B cell (primary cell): ENCODE measurements at places on chromosomes 7 and 10. TPM values are rescaled to one million over a fixed set of nuclear protein-coding genes. Genes with fewer than 3 reads are reported as not detected.

The PHYHIPL gene
- total RNA-seq = not detected in 2 replicates

DNA sequence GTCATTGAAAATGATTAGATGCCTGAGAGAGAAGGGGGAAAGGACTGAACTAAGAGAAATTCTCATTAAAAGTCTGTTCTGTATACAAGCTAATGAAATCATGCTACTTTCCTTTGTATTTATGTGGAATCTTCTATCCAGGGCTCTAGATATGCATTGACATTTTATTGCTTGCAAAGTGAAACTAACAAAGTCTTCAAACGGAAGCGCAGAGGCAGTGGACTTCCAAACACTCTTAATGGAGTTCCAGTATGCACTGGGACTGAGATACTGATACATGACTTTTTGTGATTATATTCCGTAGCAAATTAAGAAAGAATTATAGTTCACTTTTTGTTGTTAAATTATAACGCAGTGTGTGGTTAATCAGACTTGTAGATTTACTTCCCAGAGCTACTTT lies 166.8 kb upstream of the TBX20 start:
- no peak for DNase-seq

The ZNF488 gene
- total RNA-seq = not detected in 2 replicates

DNA sequence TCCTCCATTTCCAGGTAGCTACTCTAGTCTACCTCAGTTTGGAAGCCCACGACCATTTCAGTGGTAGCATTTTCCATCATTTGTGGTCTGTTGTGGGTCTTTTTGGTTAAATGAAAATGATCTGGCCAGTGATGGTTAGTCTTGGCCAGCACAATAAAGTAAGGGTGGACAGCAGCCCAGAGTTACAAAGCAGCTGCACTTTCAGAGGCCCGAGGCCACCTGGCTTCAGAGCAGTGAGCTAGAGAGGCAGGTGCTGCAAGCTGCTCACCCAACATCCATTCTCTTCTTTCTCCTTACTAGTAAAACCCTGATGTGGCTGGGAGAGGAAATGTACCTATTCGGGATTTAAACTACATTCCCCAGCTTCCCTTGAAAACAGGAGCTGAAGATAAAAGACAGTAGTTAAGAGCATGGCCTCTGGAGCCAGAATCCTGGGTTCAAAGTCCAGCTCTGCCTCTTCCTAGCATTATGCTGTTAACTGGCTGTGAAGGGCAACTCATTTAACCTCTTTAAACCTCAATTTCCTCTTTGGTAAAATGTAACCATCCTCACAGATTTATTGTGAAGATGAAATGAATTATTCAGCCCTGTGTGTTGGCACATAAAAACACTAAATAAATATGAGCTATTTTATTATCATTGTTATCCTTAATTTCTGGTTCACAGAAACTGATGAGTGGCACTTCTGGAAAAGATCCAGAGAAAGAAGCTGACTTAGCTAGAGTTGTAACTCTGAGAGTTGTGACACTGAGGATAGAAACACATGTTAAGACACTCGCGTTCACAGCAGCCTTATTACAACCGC lies 517.4 kb downstream of the PARD3 start:
- DNase-seq = no peak

- no peak for DNase-seq
Measured at GRCh38 chr7:36083626-36084380, 69.3 kb upstream of the EEPD1 start.
